ENCODE measurements at places on chromosomes 12 and 14. TPM values are rescaled to one million over a fixed set of nuclear protein-coding genes. Genes with fewer than 3 reads are reported as not detected.

- no peak for DNase-seq
Observed at GRCh38 chr14:101224356-101225156, 321.0 kb upstream of the RTL1 start.

GRCh38 chr14:74867673-74868072, 8.3 kb downstream of the PROX2 start:
- no peak for DNase-seq

DNA sequence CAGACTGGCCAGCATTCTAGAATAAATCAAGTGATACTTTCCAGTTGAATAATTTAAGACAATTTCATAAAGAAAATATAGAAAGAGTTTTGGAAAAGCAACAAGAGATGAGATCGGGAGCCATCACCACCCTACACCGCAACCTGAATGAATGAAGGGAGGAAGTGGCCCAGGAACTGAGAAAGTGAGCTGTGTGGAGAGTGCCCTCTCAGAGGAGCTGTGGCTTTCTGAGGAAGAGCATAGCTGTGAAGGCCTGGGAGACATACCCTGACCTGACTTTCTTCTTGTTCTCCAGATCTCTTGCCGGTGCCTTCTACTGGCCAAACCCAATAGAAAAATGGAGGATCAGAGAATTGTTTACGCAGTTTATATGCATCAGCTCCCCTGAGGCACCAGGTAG, 79.3 kb upstream of the TSPAN8 start:
- DNase-seq, result no peak

GRCh38 chr12:83097643-83098342, 411.1 kb downstream of the TMTC2 start:
- DNase-seq, result no peak

- DNase-seq, result no peak
Observed at GRCh38 chr12:122306407-122306806, 40.1 kb upstream of the VPS33A start.

DNA sequence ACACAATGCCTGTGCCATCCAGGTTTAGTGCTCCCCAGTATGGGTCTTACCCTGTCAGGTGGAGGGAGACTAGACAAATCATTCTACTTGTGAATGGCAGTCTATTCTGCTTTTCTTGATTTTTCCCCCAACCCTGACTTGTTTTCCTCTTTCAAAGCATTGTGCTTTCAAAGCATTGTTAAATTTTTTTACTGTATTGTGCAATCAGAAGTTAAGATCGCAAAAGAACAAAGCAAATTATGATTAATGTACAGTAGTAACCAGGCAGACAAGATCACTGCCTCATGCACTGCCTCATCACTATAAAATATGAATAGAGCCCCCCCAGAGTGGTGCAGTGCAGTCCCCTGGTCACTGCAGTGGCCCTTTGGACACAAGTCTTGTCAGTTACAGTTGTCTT, 14.1 kb downstream of the GABARAPL1 start:
- DNase-seq, result no peak

- DNase-seq, result no peak
Observed at GRCh38 chr12:115828168-115828567, 449.3 kb downstream of the MED13L start.

- DNase-seq, result no peak
Observed at GRCh38 chr12:97471194-97471593, 8.6 kb downstream of the RMST start.

GRCh38 chr14:53619691-53620231, 336.9 kb downstream of the BMP4 start:
- peak; percentile 43 for DNase-seq

DNA sequence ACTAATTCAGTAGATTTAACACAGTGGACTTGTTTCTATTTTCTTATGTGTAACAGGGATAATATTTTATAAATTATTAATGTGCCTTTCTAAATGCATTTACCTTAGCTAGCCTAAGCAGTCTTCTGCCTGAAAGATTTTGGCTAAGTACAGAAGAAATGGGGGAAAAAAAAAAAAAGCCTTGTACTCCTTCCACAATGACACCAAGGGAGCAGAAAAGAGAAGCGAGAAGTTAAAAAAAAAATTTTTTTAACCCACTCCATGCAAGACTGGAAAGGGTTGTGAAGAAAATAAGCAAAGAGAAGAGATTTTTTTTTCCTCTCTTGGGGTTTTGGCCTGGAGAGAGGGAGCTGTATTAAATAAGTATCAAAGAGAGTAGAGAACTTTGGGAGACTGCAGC, 28.7 kb downstream of the NELL2 start:
- no peak for DNase-seq

DNA sequence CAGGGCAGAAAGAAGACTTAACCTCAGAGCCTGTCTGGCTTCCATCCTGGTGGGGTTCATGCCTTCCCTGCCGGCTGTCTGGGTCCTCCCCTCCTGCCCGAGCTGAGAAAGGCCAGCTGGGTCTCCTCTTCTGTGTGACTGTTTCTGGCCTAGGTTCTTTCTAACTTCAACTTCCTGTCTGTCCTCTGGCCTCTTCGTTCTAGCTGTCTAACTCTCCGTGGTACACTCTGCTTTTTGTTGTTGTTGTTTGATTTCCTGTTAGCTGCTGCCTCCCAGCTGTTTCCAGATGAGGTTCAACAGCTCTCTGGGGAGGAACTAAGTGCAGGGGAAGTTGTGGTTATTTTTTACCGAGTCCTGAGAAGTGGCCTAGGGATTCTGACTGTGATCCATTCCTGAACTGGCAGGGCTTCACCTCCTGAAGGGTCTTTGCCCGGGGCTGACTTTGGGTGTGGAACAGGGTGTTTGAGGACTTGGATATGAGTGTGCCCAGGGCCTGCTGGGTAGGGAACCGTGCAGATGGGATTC, 3.2 kb downstream of the MLXIP start:
- DNase-seq, result no peak

GRCh38 chr12:122067966-122068365, 10.6 kb upstream of the MLXIP start:
- DNase-seq, result no peak

DNA sequence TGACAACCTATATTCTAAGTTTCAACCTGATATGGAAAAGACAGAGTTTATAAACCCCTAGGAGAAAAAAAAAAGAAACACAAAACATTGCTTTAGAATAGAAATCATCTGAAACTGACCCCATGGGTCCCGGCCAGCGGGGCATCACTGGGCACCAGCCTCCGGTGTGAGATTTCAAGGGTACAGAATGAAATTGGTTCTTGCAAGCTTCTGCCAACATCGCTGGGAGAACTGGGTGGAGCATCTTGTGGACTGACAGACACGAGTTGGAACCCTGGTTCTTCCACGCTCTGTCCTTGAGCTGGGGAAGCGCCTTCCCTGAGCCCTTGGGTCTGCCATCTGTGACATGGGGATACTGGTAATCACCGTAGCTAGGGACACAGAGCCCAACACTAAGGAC, 173.6 kb downstream of the PHETA1 start:
- DNase-seq, result no peak

GRCh38 chr12:40634517-40635131, 57.6 kb upstream of the CNTN1 start:
- no peak for DNase-seq

- DNase-seq, result peak; percentile 38
Observed at GRCh38 chr14:59360923-59361794, 104.0 kb downstream of the GPR135 start.

- no peak for DNase-seq
Observed at GRCh38 chr14:103495854-103496253, 26.8 kb downstream of the CKB start.

GRCh38 chr12:92695577-92695976, 7.2 kb upstream of the PLEKHG7 start:
- DNase-seq, result no peak

GRCh38 chr12:11657511-11657910, 8.0 kb downstream of the ETV6 start:
- DNase-seq, result no peak

Gene RPL10L
- not detected for polyA plus RNA-seq

Gene TMEM229B
- polyA plus RNA-seq, result 0.07 TPM

Gene PLEKHD1
- polyA plus RNA-seq, result not detected

Gene ALDH1L2
- 90.5 TPM for polyA plus RNA-seq

Gene MMP17
- polyA plus RNA-seq, result 13.2 TPM

All from AG04450 (cell line).